Fibroblast of skin of back (primary cell): ENCODE measurements at places on chromosomes 3 and 15.

DNA sequence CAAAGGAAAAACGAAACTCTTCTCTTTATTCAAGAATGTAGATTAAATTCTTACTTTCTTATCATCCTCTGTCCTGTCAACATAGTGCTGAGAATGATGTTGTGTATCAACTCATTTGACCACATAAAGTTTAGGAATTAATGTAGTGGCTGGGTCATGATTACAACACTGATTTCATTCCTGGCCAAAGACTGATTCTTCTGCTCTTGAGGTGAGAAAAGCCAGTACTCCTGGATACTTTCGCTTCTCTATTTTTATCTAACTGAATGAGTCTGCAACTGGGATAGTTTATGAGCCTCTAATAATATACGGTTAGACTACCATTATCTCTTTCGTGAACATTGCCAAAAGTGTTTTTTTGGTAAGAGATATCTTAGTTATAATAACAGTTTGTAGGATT lies 173.0 kb downstream of the LPP start:
- no peak for DNase-seq

DNA sequence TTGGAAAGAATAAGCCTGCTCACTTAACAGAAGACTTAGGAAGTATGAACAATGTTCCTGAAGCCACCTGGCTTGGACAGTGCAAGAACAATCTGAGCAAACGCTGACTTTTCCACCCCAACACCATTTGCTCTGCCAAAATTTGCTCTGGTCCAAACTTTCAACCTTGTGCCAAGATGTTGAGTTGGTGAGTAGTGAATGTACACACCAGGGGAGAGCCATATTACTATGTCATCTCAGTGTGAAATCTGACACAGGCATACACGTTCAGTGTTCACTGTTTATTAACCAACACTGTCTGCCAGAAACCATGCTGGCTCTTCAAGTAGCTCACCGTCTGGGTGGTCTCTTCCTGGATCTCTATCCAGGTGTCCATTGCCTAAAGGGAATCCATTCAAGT lies 152.9 kb upstream of the LPP start:
- DNase-seq: no peak

- DNase-seq: no peak
Measured at GRCh38 chr3:135792174-135792573, 173.4 kb upstream of the PPP2R3A start.

GRCh38 chr3:47000922-47001730 lies 21.7 kb downstream of the NBEAL2 start:
- no peak for DNase-seq

DNA sequence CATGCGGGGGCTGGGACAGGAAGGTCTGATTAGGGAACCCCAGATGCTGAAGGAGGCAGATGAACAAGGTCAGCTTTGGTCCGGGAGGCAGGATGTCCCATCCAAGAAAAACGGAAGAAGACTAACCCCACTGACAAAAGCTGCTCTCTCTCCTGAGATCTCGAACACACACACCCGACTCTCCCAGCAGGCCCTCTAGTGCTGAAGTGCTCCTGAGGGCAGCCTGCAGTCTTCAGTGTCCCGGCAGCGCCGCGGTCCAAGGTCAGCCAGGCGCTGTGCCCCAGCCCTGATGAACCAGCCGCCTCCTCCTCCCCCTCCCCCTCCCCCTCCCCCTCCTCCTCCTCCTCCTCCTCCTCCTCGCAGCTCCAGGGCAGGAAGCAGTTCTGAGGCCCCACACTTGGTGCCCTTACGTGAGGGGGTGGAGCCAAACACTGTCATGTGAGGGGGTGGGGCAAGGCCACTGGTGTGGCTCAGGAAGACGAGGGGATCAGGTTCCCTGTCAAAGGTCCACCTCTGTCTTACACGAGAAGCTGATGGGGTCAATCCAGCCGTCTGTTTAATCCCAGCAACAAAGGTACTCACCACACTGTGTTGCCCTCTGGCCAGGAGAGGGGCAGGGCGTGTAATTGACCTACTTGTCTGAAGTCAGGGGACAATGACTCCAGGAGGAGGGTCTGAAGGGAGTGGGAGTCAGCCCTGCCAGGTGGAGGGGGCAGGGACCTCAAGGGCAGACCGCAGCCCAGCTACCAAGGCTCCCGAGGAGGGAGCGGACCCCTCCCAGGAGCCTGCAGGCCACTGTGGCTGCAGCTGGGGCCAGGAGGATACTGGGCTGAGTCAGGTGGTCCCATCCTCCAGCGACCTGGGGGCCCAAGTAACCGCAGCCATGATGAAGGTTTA lies 34.3 kb downstream of the PRR23E start:
- DNase-seq: no peak

DNA sequence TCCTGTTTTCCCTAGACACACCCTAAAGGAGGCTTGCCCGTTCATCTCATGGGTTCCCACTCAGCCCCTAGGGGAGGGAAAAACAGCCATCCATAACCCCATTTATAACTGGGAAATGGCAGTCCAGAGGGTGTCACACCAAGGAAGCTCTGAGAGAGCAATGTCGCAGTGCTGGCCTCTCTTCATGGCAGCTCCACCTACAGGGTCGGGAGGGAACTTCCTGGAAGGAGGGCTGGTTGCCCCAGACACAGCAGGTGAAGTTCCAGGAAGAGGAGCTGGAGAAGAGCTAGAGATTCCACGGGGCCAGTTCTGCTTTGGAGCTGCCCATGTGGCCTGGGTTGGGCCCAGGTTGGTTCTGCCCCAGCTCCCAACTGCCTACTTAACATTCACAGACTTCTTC lies 22.3 kb upstream of the LINGO1 start:
- no peak for DNase-seq

DNA sequence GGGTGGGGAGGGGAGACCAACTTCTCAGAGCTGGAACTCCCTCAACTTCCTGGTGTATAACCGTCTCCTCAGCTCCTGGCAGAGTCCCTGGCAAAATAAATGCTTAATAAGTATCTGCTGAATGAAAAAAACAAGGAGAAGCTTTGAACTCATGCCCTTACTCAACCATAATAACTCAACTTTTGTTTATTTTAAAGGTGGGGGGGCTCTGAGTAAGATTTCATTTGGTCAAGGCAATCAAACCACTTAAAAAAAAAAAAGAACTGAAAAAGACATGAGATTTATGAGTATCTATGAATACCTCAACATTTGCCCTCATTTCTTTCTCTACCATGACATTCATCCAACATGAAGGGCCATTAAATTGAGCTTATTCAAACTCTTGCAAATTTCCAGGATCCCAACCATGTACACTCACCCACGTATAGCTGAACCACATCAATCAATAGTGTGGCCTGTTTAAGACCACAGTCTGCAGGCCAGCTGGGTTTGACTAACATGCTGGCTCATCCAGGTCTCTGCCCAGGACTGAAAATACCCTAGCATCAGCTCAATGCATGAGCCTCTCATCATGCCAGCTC lies 157.9 kb downstream of the FOXP1 start:
- peak; percentile 65 for DNase-seq

DNA sequence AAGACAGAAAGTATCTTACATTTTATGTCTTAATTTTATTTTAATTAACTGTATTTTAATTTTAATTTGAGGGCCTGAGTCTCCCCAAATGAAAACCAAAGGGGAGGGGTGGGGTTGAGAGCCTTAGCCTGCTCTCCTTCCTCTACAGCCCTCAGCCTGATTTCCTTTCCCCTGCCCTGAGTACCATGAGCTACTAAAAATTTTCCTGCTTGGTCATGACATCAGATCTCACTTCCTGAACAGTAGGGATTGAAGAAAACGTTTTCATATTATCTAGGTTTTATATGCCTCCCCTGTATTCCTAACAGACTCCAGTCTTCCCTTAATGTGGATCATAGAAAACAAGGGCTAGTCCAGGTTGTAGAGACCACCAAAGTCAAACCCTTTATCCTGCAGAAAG lies 133.9 kb downstream of the MYLK start:
- peak; percentile 44 for DNase-seq

- DNase-seq: peak; percentile 85
Measured at GRCh38 chr3:37243820-37244748, 69.7 kb upstream of the LRRFIP2 start.

DNA sequence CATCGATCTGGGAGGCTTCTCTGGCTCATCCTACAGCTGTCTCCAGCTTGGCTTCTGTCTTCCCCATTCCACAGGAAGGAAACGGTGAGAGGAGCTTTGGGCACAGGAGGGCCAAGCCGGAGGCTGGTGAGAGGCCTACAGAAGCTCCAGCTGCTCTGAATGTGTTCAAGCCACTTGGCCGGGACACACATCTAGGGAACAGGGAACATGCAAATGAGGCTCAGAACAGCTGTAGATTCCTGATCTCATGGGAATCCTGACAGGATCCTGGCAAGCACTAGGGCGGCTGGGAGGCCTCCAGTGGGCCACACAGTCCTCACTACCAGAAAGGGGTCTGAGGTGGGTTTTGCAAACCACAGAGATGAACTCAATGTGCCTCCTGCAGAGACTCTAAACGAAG lies 13.7 kb downstream of the SEMA5B start:
- DNase-seq: no peak

DNA sequence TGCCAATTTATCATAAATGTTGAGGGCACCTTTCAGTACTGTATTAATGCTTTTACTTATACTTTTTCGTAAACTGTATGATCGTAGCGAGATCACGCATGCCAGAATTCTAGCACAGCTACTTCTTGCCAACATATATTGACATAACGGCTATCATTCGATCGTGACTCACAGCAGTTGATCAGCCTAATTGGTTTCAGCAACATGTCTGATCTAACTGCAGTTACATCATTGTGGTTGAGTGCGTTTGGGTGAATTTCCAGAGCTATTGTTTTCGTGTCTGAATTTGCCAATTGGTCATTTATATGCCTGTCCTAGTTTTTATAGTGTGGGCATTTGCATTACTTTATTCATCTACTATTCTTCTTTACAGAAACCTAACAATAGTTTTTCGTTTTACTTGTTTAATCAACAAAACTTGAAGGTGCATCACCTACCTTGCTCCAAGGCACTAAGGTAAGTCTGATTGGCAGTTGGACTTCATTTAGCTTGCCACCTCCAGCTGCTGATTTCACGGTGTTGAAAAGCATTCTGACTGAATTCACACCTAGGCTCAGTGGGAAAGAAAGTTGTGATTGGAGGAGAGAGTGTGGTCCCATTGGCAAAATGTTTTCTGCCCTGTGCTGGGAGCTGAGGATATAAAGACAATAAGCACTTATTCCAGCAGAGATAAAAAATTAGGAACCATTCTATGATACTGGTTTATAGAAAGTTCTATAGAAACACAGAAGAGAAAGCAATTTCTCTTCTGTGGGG lies 120.9 kb upstream of the RGMA start:
- DNase-seq: no peak

- DNase-seq: no peak
Measured at GRCh38 chr15:58517252-58517681, 85.5 kb downstream of the LIPC start.

GRCh38 chr3:99925584-99926230 lies 108.0 kb downstream of the CMSS1 start:
- peak; percentile 78 for DNase-seq

DNA sequence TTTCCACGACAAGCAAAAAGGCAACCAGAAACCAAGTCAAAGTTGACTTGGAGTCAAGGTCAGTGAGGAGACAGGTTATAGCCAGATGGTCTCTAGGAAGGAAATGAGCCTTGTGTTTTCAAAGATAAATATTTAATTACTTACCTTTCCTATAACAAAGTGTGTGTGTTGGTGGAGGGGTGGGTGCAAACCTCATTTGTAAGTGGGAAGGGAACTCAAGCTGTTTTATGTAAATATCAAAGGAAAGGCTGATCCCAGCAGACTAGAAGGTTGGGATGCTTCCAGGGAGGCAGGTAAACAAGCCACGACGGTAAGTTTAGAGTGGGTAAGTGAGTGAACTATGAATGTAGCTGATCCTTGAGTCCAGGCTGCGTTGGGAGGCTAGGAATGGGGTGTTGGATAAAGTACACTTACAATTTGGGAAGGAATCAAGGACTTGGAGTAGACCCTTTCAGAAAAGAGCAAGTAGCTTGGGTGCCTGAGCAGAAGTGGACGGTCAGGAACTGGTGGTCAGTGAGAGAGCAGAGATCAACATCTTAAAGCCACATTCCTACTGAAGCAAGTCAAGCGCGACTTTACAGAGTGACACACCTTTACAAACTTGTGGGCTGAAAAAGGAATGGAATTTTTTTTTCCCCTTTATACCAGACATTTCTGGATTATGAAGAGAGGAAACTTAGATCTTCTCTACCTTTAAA lies 82.0 kb upstream of the TBL1XR1 start:
- no peak for DNase-seq

- no peak for DNase-seq
Measured at GRCh38 chr15:80093854-80094418, 34.5 kb downstream of the ZFAND6 start.

- DNase-seq: no peak
Measured at GRCh38 chr3:128620268-128620691, 30.3 kb downstream of the RPN1 start.

- DNase-seq: peak; percentile 97
Measured at GRCh38 chr3:185807445-185808068, 17.3 kb downstream of the IGF2BP2 start.

DNA sequence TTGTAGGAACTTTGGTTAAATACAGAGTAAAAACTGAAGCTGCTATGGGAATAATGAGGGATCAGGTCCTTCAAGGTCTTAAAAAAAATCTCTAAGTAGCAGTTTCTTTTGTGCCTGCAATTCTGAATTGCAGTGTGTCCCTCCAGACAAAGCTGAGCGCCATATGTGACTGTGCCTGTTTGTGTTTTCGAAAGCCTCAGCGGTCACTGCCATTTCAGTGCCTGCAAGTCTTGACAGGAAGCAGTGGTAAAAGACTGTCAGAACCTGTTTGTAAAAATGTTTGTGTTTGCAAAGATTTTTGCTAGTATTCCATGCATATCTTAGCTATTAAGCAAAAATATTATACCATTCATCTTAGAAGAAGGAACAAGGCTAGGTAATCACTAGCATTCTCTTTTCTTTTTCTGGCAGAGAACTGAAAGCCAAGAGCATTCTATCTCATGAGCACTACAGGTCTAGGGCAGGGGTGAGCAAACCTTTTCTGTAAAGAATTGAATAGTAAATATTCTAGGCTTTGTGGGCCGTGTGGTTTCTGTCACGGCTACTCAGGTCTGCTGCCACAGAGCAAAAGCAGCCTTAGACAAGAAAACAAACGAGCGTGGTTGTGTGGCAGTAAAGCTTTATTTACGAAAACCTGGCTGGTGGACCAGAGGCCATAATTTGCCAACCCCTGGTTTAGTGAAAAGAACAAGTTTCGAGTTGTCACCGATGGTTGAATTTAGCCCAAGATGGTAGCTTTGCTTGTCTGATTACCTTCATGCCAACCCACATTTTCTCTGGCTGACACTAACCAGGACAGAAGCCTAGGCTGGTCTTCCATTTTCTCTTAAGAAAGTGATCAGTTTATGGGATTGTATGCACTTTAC lies 134.4 kb downstream of the CACNA1D start:
- no peak for DNase-seq
